Mucosa of descending colon (tissue), 3 donors: ENCODE measurements at places on chromosomes 12 and 14.

DNA sequence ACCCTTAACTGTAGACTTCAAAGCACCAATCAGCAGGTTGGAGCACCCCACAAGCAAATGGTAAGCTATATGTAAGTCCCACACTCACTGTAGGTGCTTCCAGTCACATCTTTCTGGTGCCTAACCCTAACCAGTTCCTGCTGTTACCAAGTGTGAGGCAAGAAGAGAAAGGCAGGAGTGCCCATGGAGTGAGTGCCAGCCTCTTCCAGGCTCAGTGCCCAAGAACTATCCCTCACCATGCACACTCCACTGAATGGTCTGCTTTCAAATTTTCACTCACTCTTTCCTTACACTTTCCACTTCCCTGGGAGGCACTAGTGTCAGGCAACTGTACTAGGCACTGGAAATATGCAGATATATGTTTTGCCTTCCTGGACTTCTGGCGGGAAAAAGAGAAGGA lies 62.2 kb upstream of the ZDHHC17 start:
- DNase-seq = no peak

DNA sequence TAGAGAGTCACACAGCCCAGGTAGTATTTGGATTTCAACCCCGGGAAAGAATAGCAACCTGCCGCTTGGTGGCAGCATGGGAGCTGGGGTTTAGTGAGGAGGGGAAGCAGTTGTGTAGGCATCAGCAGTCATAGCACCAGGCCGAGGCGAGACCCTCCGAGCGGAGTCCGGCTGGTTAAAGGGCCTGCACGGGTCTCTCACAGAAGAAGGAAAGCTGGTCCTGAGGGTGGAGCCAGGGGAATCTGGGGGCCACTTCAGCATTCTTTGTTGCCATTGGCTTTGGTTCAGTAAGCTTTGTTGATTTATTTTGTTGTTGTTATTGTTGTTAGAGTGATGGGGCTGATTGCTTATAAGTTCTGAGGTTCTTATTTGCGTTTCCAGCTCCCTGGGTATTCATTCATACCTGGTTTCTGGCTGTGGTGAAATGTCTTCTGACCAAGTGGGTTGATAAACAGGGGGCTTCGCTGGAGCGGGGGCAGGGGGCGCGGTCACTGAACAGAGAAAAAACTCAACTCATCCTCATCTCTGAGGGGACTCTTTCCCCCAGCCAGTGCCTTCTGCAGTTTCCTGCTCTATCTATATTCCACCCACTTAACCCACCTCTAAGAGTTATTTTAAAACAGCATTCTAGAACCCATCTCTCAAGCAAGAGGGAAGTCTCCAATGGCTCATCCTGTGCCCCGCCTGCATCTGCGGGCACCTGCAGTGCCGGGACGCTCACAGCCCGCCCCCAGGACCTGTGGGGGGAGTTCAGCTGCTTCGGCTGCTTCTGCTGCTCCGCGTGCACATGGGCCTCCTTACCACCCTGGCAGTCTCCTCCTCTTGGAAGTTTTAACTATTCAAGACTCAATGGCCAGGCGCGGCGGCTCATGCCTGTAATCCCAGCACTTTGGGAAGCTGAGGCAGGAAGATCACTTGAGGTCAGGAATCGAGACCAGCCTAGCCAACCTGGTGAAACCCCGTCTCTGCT lies 11.6 kb downstream of the CKB start:
- no peak for DNase-seq

- peak; percentile 87 for DNase-seq
Measured at GRCh38 chr14:68795597-68796417, 2.9 kb upstream of the ZFP36L1 start.

DNA sequence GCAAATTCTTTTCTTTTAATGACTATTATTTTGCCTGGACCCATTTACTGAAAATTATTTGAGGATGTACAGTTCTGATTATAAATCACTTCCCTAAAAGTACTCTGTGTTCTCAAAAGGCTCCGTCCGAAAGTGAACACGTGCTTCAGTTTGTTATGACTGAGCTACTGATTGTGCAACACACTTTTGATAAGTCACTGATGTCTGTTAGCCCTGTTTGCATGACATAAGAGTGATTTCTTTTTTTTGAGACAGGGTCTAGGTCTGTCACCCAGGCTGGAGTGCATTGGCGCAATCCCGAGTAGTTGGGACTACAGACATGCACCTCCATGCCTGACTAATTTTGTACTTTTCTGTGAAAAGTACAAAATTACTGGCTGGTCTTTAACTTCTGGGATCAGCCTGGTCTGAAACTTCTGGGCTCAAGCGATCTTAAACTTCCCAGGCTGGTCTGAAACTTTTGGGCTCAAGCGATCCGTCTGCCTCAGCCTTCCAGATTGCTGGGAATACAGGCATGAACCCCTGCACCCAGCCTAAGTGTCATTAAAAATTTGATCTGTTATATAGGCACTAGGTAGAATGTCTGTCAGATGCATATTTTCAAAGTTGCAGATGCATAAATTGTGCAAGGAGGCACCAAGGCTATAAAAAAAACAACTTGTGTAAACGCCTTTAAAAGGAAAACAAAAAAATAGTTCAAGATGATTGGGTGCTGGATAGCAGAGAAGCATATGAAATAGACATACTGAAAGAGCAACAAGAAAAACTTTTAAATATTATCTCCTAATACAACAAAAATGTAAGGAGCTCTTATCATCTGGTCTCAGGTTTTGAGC lies 111.5 kb downstream of the SRGAP1 start:
- peak; percentile 40 for DNase-seq

GRCh38 chr12:105278043-105278697 lies 42.2 kb upstream of the APPL2 start:
- DNase-seq = no peak

GRCh38 chr12:22408610-22409376 lies 74.3 kb upstream of the ST8SIA1 start:
- DNase-seq = no peak
